ENCODE measurements at places on chromosomes 6 and 20. TPM values are rescaled to one million over a fixed set of nuclear protein-coding genes. Genes with fewer than 3 reads are reported as not detected.

Gene SMLR1
- total RNA-seq: 8.4 TPM

- H3K4me3 ChIP-seq: no peak overlapping the region
- no peak overlapping the region for H3K27ac ChIP-seq
- H3K4me1 ChIP-seq: no peaks in the 10 kb centered on the region
- no peak for DNase-seq
- H3K27me3 ChIP-seq: no peaks in the 10 kb centered on the region
Measured at GRCh38 chr20:59703046-59703445, 98.7 kb downstream of the PHACTR3 start.

GRCh38 chr6:21753241-21754108, 159.9 kb downstream of the SOX4 start:
- H3K36me3 ChIP-seq: no peaks in the 10 kb centered on the region
- no peak overlapping the region for H3K27ac ChIP-seq
- no peaks in the 10 kb centered on the region for H3K27me3 ChIP-seq
- H3K4me3 ChIP-seq: no peak overlapping the region

GRCh38 chr6:4925580-4925979, 78.3 kb downstream of the RPP40 start:
- no peaks in the 10 kb centered on the region for H3K36me3 ChIP-seq
- H3K27me3 ChIP-seq: no peaks in the 10 kb centered on the region
- no peak overlapping the region for H3K27ac ChIP-seq
- H3K4me1 ChIP-seq: peaks cover 7% of the 10 kb centered on the region
- no peak for DNase-seq
- H3K4me3 ChIP-seq: no peak overlapping the region

DNA sequence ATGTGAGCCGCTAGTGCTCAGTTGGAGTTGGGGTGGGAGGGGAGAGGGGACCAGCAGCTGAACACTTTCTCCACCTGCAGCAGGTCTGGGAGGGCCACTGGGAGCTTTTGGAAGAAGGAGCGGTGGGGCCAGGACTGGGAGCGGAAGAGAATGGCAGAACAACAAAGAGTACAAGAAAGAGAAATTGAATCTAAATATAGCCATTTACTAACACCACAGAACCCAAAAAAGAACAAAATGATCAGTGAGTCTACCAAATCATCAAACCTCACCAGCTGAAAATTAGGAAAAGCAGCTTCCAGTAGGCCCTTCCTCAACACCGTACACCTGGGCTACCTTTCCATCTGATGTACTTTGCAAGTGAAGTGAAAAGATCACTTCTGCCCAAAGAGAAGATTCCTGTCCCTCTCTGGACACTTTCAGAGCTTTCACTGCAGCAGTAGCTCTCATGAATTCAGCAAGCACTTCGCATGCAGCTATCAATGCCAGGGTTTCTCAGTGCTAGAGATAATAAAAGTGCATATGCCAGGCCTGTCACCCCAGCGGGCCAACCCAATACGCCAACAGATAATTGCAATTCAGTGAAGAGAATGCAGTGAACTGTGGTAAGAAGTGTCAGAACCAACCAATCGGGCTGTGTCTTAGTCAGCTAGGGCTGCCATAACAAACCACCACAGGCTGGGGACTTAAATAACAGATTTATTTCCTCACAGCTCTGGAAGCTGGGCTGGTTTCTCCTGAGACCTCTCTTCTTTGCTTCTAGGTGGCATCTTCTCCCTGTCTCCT, 597 bp downstream of the LY86 start:
- H3K4me3 ChIP-seq: no peak overlapping the region
- no peaks in the 10 kb centered on the region for H3K4me1 ChIP-seq
- H3K27ac ChIP-seq: no peak overlapping the region
- DNase-seq: no peak
- H3K27me3 ChIP-seq: no peaks in the 10 kb centered on the region

Gene DAAM2
- total RNA-seq: not detected

GRCh38 chr20:8133851-8134451, 1.9 kb downstream of the PLCB1 start:
- no peak overlapping the region for H3K4me3 ChIP-seq
- no peak overlapping the region for H3K27ac ChIP-seq
- H3K4me1 ChIP-seq: peaks cover 32% of the 10 kb centered on the region
- DNase-seq: no peak
